ENCODE measurements at places on chromosomes 4 and X. TPM values are rescaled to one million over a fixed set of nuclear protein-coding genes. Genes with fewer than 3 reads are reported as not detected.
A peak's percentile ranks its signal among the peaks of the same experiment; 100 is the strongest.

Gene CXCL8
- total RNA-seq = 17.1 TPM

GRCh38 chr4:37873386-37873785 lies 17.5 kb upstream of the TBC1D1 start:
- no peak for DNase-seq

GRCh38 chrX:147226801-147227200 lies 412.3 kb upstream of the CXorf51A start:
- no peak for DNase-seq

DNA sequence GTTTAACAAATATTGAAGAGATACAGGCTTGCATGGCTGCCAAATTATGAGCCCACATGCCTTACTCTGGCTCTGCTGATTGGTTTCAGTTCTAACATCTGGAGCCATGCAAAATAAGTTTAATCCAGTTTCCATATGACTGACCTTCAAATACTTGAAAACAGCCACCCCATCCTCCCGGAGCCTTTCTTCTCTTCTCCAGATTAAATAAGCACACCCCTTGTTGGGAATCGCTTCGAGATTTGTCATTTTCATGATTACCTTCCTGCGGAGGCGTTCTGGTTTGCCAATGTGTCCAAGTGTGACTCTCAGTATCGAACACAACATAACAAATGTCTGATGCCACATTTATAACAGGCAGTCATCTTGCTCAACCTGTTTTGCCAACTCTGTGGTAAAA lies 101.6 kb upstream of the JADE1 start:
- peak; percentile 67 for DNase-seq

- no peak for DNase-seq
These were observed 96.9 kb upstream of the PSAPL1 start for GRCh38 chr4:7531640-7531994.

- DNase-seq = no peak
These were observed 29.4 kb downstream of the ARAP2 start for GRCh38 chr4:36214735-36215485.

DNA sequence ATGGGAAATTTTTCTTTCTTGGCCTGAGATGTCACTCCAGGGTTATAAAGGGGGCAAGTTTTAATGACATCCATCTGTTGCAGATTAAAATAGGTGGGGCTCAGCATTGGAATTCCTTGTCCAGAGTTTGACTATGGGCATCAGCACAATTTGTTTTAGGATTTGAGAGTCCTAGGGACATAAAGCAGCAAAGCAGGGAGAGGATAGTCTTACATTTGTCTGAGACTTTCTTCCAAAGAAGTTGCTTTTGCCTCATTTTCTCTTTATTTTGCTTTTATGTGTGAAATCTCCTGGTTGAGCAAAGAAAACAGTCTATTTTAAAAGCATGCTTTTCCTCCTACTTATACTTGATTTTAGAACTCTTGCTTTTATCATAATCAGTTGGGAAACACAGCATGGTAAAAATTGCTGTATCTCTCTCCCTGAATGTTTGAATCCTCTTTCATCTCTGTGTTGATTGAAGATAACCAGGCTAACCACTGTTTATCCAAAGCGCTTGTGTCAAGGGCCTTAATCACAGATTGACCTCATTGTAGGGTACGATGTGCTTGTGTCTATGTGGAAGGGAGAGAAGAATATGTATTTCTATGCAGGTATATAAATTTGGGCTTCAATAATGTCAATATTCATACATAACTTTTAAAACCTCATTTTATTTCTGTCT lies 121.5 kb downstream of the ANK2 start:
- DNase-seq = peak; percentile 86

DNA sequence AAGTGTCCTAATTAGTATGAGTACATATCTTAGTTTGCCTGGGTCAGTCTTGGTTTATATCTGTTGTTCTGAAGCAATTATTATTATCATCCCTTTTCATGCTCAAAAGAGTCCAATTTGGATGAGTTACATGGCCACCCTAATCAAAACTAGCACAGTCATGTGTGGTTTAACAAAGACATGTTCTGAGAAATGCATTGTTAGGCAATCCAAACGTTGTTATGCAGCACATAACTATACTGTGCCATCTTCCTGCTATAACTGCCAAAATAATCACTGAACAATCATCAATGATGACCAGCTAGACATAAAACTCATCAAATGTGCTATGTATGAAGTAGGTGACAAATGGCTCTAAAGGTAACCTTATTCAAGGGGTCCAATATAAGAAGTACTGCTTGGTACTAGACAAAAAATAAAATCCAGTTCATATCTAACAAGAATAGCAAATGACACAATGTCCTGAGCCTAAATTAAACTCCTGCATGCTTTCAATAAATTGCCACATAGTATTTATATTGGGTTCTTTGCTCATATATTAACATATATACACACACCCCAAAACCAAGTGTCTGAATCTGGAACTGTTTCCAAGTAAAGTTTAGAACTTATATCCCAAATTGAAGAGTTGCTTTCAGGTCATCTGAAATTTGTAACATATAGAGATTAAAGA lies 41.9 kb downstream of the CNOT6L start:
- DNase-seq = no peak

- no peak for DNase-seq
These were observed 23.3 kb upstream of the TMEM255A start for GRCh38 chrX:120334603-120335002.

- DNase-seq = no peak
These were observed 28.0 kb downstream of the RBM47 start for GRCh38 chr4:40601641-40602040.

Gene ATP10D
- total RNA-seq = 30.8 TPM

DNA sequence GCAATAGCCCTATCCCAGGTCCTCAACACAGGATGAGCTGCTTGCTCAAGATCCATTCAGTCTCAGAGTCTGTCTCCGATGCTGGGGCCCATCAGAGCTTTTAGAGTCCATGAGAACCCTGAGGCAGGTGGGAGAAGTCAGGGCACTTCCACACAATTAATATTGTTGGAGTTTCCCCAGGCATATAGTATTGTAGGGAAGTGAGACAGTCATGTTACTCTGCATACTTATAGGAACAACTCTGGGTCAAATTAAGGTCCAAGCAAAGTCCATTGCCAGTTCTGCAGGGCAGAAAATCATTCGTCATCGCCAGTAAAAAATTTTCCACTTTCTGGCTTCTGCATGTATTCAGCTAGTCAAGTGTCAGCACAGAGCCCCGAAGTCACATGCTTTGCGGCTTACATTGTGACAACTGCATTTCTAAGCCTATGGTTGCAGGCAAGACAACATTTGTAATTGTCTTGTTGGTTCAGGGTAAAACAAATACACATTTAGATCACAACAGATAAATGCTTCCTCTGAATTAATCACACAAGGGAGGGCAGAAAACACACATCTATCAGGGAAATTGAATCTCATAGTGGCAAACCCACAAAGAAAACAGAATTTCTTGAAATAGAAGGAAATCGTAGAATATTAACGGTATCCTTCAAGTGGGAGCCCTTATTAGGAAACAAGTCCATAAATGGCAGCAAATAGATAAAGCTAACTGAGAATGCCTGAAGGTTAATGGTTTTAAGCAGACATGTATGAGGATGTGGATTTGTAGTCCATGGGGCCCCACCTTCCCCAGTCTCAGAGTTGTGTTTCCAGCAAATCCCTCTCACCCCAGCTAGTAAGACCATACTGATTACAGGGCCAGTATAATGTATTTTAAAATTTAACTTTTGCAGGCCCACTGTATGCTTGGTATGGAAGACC lies 412.1 kb upstream of the RASGEF1B start:
- no peak for DNase-seq

DNA sequence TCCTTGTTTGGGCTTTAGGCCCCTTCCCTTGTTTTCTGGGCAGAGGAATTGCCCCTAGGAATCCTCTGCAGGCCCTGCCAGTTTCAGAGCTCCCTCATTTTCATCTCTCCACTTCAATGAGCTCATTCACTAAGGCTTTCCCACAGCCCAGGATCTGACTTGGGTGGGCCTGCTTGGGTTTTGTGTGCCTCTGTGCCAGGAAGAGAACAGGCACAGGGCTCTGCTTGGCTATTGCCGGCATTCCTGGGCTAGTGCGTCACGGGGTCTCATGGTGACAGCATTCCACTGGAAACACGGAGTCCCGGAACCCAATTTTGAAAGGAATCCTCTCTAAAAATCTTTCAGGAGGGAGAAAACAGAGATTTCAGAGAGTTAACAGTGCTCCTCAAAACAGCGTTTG lies 150.5 kb downstream of the VCX3A start:
- no peak for DNase-seq

GRCh38 chr4:4800646-4801408 lies 58.6 kb upstream of the MSX1 start:
- DNase-seq = peak; percentile 76

GRCh38 chr4:68494688-68495087 lies 47.4 kb downstream of the TMPRSS11E start:
- DNase-seq = no peak

GRCh38 chrX:95059909-95060308 lies 1385.9 kb downstream of the FAM133A start:
- DNase-seq = no peak

- DNase-seq = no peak
These were observed 57.5 kb downstream of the GPR82 start for GRCh38 chrX:41781500-41781899.

Gene PNMA6A
- 1.2 TPM for total RNA-seq

DNA sequence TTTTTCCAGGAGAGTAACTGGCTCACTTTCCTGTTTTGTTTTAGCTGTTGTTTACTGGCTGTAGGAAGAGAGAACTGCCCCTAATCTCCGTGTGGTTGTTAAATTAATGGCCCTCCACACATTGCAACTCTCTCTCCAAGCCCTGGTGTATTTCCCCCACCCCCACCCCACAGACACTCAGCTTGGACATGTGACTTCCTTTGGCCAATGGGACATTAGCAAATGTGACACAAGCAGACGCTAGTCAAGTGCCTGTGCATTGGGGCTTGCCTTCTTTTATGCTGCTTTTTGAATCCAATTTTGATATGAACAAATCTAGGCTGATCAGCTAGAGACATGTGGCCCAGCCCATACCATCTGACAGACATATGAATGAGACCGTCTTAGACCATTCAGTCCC lies 59.6 kb upstream of the TAB3 start:
- no peak for DNase-seq

DNA sequence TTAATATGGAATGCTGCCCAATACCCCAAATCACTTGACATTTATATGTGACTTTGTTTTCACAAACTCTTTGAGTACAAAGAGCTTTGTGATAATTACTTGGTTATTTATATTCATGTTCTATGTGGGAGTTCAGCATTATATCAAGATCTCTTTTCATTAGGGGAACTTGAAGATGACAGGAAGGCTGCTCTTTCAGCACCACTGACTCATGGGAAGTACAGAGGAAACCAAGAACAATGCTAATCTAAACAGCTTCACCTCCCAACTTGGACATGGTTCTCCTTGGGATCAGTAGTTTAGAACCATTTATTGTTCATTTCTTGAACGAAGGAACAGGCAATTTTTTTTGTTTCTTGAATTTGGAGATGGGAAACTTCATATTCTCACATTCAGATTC lies 184.0 kb upstream of the AFF2 start:
- DNase-seq = no peak

DNA sequence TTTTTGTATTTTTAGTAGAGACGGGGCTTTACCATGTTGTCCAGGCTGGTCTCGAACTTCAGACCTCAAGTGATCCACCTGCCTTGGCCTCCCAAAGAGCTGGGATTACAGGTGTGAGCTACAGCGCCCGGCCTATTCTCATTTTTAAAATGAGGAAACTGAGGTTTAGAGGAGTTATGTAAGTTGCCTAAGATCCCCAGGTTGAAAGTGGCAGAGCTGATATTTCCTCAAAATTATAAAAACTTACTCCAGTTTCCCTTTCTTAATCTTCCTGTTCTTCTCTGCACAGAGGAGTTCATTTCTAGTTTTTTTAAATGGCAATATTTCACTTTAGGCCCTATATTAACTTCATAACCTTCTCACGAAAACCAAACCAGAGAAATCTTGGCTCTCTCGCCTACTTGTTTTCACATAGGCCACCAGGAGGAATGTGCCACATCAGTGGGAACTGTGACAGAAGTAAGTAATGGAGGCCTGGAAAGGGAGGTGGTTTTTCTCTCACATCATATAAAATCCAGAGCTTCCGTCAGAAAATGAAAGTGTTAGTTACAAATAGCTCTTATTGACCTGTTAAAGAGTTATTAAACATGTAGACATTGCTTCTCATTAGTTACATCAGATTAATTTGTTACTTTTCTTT lies 16.1 kb upstream of the RS1 start:
- no peak for DNase-seq
